ENCODE measurements at places on chromosomes 6 and 20.
A peak's percentile ranks its signal among the peaks of the same experiment; 100 is the strongest.

DNA sequence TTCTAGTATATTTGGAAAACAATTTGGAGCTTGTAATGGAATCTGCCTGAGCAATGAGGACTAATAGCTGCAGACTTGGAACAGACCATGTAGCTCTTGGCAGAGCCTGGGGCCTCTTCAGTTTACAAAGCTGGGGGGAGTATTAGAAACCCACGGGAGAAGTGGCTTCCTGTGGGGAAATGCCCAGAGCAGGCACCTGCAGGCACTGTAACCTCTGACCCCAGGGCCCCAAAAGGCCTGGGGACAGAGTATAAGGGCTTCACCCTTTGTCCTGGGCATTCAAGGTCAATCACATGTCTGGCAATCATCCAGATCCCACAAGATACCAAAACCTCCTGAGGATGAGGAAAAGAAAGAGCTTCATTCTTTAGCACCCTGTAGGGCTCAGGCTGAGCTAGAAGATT, 19.4 kb downstream of the PKIG start:
- DNase-seq = peak; percentile 61

GRCh38 chr6:4169028-4169789, 33.8 kb upstream of the ECI2 start:
- no peak for DNase-seq

- DNase-seq = no peak
These were observed 22.9 kb upstream of the ESR1 start for GRCh38 chr6:151784441-151785214.

DNA sequence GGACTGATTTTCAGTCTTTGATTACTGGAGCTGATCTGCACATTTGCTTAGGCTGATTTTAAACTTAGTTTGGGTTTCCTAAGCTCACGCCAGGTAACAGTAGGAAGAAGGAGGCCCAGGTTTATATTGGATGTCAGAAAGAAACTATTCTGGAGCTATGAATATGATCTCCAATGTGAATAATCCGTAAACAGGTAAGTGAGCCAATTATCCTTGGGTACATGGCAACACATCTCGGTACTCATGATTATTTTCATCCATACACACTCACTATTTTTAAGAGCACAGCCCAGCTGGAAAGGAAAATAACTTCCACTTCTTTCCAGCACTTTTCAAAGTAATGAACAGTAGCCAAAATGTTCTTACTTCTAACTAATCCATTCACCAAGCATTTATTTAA, 7.0 kb downstream of the ATXN1 start:
- DNase-seq = no peak

DNA sequence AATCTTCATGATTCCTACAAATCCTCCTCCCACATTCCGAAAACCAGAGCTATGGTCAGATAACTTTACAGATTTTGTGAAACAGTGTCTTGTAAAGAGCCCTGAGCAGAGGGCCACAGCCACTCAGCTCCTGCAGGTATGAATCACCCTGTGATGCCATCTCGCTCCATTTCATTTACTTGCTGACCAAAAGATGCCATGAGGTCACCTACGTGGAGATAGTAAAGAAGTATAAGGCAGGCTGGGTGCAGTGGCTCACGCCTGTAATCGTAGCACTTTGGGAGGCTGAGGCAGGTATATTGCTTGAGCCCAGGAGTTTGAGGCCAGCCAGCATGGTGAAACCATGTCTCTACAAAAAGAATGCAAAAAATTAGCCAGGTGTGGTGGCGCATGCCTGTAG, 30.9 kb downstream of the STK4 start:
- DNase-seq = no peak

GRCh38 chr6:119960456-119960855, 610.9 kb upstream of the MAN1A1 start:
- DNase-seq = no peak

GRCh38 chr6:102051001-102051400, 657.5 kb downstream of the GRIK2 start:
- DNase-seq = no peak

- DNase-seq = no peak
These were observed 73.7 kb downstream of the ZFAND3 start for GRCh38 chr6:37893257-37893656.

DNA sequence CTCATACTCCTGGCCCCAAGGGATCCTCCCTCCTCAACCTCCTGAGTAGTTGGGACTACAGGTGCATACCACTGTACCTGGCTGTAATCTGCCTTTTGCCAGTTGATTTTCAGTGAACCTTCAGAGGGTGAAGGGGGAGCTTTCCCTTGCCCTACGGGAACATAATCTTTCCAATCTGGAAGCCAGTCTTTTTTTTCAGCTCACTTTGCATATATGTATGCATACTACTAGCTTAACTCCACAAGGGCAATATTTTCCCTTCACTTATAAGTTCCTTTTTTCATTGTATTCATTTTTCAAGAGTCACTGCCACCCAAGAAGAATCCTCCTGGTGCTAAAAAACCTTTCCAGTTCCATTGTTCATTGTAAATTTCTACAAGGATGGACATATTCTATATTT, 53.4 kb upstream of the GCM1 start:
- DNase-seq = no peak

DNA sequence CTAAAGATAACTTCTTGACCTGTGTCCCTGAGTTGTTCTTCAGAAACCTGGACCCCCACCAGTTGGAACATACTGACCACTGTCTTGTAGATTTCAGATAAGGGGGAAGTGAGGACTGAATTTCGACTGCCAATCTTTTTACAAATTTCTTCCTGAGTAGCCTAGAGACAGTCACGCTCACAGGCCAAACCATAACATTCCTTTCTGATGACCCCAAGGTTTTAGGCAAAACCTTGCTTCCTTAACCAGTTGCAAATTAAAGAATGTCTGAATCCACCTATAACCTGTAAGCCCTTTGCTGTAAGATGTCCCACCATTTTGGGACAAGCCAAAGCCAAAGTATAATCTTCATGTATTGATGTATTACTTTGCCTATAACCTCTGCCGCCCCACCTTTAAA, 306.9 kb downstream of the LRFN2 start:
- DNase-seq = no peak

DNA sequence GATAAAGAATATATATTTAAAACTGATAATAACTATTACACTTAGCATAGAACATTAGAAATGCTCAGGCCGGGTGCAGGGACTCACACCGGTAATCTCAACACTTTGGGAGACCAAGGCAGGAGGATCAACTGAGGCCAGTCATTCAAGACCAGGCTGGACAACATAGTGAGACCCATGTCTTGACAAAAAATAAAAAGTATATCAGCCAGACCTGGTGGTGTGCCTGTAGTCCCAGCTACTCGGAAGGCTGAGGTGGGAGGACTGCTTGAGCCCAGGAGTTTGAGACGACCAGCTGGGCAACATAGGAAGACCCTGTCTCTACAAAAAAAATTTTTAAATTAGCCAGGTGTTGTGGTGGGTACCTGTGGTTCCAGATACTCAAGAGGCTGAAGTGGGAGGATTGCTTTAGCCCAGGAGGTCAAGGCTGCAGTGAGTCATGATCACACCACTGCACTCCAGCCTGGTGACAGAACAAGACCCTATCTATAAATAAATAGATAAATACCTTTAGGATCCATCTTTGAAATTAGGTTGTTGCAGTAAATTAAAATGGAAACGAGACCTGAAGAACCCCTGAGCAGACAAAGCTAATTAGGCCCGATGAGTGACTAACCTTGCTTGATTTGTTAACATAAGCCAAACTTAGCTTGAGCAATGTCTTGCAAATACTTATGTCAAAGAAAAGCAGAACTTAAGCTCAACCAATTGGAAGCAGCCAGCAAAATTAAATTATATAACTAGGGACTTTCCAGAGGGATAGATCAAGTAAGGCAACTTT, 75.8 kb upstream of the E2F3 start:
- no peak for DNase-seq

DNA sequence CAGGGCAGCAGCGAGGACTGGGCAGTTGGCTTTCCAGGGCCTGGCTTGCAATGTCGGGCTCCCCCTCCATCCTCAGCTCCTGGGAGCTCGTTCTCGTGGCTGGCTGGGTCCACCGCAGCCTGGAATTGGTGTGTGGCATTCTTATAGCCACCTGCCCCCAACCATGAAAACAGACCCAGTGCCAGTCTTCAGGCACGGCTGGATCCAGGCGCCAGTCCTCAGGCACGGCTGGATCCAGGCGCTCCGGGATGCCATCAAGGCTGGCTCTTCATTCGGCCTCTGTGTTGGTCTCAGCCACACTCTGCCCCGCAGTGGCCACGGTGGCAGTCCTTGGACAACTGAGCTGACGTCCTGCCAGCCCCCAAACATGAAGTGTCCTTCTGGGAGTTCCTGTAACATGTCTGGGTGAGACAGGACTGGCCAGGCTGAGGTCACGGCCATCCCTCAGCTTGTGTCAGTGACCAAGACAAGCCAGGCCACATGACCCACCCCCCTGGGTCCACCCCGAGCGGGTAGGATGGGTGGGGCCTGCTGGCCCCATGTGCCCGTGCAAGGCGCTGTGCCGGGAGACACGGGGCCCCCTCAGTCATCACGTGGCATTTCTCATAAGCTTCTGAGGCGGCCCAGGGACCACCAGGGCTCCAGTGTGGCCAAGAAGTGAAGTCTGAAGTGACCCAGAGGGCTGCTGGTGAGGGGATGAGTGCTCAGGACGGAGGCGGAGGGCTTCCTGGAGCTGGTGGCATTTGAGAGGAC, 99.0 kb downstream of the TAF4 start:
- DNase-seq = no peak

GRCh38 chr6:144320741-144321140, 35.6 kb downstream of the UTRN start:
- no peak for DNase-seq

DNA sequence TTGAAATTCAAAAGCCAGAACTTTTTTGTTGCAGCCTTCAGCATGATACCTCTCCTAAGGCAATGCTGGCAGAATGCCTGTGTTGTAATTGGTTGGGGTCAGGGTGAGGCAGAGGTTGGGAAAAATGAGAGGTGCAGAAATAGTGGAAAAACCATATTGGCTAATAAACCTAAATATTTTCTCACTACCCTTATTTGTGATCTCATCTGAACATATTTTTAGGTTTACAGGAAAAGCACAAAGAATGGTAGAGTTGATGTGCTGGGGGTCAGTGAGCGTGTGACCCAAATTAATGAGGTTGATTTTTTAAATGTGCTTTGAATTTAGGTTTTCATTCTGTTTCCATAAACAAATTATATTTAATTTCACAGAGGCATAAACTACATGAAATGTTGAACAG, 437.3 kb downstream of the HDGFL1 start:
- no peak for DNase-seq

GRCh38 chr6:166512567-166512966, 73.9 kb downstream of the RAMACL start:
- no peak for DNase-seq

DNA sequence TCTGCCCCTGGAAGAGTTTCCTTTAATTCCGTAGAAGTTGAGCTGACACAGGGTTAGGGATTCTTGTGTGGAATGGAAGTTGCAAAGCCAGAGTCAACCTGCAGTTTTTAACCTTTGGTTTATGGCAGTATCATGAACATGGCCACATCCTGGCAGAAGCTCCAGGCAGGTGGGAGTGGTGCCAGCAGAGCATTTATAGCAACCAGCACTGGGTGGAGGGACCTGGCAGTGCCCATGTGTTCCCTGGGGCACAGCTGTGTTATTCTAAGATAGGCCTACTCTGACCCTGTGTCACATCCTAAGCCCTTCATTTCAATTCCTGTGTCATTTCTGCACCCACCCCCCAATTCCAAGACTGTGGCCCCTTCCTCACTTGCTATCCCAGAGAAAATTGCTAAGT, 26.1 kb upstream of the ZNF831 start:
- no peak for DNase-seq

GRCh38 chr20:32484958-32485769, 100.0 kb downstream of the NOL4L start:
- DNase-seq = no peak

- DNase-seq = no peak
These were observed 1.3 kb downstream of the SULF2 start for GRCh38 chr20:47783828-47784598.

DNA sequence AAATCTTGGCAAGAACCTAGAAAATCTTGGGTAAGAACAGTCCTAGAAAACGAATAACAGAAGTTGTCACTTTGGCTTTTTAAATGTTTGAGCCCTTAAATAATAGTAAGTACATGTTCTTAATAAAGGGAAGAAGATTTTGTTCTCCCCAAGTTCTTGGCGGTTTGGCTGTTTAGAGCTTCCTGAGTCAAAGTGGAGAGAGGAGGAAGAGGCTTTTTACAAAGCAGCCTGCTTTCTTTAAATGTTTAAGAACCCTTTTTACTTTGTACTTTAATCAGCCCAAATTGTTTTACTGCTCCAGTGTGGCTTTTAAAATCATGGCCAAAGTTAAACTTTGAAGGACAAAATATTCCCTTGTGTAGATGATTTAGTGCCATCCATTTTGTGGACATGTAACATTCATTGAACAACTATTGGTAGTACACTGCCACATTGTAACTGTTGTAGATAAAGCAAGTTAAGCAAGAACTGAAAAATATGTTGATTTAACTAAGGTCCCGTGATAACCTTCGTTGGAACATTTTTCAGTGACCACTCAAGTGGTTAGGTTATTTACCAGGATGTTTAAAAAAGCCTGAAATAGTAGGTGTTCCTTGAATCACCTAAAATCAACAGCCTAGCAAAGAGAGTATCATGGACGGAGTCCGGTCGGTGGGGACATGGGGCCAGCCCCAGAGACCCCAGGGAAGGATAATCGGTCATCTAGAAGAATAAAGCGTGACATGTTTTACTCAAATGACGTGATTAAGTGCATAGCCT, 2.4 kb downstream of the AMD1 start:
- DNase-seq = no peak

GRCh38 chr20:21109144-21109543, 3.0 kb upstream of the LINC00237 start:
- DNase-seq = no peak

DNA sequence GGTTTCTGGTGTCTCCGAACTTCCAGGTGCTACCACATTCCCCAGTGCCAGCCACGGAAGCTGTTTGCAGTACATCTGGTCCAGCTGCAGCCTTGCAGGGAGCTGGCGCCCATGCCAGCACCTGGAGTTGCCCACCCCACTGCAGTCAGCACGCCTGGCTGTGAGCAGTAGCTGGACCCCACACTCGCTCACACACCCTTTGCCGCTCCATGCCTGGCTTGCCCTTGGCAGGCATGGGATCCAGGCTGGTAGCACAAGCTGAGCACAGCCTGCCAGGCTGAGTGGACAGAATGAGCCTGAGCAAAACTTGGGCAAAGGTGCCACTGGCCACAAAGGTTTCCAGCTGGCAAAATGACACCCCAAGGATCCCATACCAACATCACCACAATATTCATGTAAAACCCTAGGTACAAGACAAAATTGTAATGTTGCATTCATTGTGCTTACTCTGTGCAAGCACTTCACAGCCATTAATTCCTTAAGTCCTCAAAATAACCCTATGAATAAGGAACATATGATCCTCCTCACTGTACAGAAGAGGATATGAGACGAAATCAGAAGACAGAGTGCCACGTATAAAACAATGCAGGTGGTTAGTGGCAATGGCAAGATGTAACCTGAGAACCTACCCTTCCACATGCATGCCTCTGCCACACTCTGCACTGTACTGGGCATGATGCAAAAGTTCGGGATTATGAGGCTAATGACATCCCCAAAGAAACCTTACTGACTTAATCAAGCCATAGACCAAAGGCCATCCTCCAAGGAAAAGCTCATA, 18.3 kb downstream of the KIF16B start:
- DNase-seq = no peak

GRCh38 chr6:14972379-14973067, 273.3 kb upstream of the JARID2 start:
- no peak for DNase-seq

- DNase-seq = no peak
These were observed 18.4 kb downstream of the SAMD3 start for GRCh38 chr6:130204322-130204721.

GRCh38 chr6:55286824-55287223, 40.4 kb upstream of the GFRAL start:
- DNase-seq = no peak

- DNase-seq = no peak
These were observed 145.8 kb downstream of the OR2B2 start for GRCh38 chr6:27766405-27766804.
